ENCODE measurements at places on chromosomes 1 and 21. TPM values are rescaled to one million over a fixed set of nuclear protein-coding genes. Genes with fewer than 3 reads are reported as not detected.

CFHR1 gene
- total RNA-seq = not detected

ADAMTS4 gene
- total RNA-seq = 0.24 TPM

ITSN1 gene
- 116 TPM for total RNA-seq

CORT gene
- total RNA-seq = 1.0 TPM

- no peak for DNase-seq
Measured at GRCh38 chr1:15388201-15388880, 21.3 kb upstream of the EFHD2 start.

- DNase-seq = no peak
Measured at GRCh38 chr1:155859881-155860871, 809 bp downstream of the SYT11 start.

GRCh38 chr1:85065550-85065949, 17.2 kb upstream of the MCOLN3 start:
- no peak for DNase-seq

GRCh38 chr1:1402072-1402900, 3.2 kb upstream of the CCNL2 start:
- DNase-seq = no peak

DNA sequence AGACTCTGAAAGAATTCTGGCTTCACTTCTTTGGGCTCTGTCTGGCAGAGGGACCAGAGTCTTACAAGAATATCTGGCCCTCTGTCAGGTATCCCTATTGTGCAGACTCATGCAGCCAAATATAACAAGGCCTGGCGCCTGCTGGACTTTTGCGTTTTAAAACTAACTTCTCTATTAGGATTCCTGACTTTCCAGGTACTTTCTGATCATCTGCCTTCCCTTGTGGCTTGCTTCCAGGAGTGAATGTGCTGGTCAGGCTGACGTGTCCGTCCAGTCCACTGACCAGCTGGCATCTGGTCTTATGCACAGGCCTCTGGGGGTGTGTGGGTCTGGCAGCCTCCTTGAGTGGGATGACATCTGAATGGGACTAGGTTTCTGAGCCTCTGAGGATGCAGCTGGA, 8.6 kb upstream of the RAB29 start:
- no peak for DNase-seq

DNA sequence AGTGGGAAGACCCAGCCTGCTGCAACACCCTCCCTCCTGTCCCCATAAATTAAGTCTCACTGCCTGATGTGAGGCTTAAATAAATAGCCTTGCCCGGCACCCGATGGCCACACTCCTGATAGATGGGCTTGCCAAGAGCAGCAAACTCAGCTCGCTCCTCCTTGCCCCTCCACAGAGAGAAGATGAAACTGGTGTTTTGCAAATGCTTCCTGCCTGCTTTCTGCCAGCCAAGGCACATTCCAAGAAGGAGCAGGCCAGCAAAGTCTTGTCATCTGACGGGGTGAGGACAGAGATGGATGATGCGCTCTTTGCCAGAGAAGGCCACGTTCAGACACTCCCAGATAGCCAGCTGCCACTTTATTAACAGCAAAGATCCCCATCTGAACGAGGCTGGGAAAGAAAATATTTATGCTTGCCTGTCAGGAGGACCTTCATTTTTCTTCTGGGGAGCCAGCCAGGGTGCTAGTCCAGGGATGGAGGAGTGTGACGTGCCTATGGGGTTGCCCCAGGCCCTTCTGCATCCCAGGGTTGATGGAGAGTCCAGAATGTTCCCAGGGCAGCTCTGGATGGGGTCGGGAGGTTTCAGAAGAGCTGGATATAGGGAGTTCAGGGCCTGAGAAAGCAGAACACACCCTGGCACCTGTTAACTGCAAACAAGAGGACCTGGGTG, 265.4 kb downstream of the FOXD2 start:
- DNase-seq = no peak

DNA sequence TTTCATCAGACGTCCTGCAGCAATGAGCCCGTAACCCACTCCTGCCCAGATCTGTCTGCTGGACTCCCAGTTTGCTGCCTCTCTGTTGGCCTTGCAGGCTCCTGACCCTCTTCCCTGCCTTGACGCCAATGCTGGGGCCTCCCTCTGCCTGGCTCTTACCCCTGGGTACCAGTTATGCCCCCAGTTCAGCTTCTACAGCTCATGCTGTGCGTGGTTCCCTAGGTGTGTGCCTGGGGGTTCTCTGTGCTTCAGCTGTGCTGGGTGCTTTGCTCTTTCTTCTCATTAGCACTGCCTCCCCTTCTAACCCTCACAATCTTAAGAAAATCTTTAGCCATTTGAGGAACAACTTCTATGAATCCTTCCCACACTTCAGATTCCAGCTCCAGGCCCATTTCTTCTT, 151.4 kb downstream of the ZSCAN20 start:
- no peak for DNase-seq

GRCh38 chr1:73452522-73452921, 745.5 kb downstream of the LRRIQ3 start:
- no peak for DNase-seq

DNA sequence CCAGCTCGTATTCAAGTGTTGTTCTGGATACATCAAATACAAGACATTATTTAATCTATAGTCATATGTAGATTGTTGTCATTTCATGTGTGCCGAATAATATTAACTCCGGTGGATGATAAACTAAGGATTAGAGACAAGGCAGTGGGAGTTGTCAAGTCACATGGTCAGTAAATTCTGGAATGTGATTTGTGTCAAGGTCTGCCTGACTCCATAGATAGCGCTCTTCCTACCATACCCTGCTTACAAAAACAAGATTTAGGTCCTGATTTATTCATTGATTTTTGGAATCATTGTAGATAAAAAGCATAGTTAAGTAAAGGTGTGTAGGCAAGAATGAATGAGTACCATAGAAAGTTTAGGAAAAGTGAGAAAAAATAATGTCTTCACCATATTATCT, 2.6 kb downstream of the TNNI3K start:
- no peak for DNase-seq

- DNase-seq = no peak
Measured at GRCh38 chr21:29470397-29470796, 171.7 kb downstream of the BACH1 start.

Data from progenitor cell of endocrine pancreas (in vitro differentiated cells).